ENCODE measurements at places on chromosomes 7 and 10.

GRCh38 chr10:85741626-85742300 lies 624.8 kb downstream of the GRID1 start:
- DNase-seq, result no peak

GRCh38 chr10:22783807-22784206 lies 69.4 kb upstream of the PIP4K2A start:
- DNase-seq, result no peak

DNA sequence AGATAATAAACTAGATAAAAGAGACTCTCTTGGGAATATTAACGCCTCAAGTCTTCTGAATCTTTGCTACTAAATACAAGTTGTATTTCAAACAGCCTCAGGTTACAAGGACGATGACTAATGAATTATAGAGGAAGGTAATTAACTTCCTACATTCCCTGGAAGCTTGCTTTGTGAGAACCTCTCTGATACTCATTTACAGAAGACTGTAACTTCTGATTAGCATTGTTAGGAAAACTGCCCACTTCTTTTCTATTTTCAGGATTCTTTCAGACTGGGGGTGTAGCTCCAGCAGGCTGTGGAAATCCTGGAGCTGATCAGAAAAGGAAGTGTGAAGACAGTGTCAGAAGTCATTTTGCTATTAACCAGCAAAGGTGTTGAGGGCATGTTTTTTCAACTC lies 316.7 kb upstream of the NPSR1 start:
- peak; percentile 17 for DNase-seq

DNA sequence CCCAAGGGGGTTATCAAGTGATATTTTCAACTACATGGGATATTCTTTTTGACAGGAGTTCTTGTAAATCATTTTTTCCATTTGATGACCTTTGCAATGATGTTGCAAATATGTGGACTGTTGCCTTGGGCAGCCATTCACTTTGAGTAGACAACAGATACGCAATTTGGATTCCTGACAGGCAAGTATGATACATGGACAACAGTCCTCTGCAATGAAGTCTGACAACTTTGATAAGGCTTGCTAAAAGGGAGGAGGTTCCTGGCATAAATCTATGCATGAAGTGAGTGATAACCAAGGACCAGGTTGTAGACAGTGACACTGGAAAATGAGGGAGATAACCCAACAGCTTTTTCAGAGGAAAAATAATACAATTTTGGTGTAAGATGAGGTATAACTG lies 17.7 kb downstream of the LRRD1 start:
- DNase-seq, result no peak

DNA sequence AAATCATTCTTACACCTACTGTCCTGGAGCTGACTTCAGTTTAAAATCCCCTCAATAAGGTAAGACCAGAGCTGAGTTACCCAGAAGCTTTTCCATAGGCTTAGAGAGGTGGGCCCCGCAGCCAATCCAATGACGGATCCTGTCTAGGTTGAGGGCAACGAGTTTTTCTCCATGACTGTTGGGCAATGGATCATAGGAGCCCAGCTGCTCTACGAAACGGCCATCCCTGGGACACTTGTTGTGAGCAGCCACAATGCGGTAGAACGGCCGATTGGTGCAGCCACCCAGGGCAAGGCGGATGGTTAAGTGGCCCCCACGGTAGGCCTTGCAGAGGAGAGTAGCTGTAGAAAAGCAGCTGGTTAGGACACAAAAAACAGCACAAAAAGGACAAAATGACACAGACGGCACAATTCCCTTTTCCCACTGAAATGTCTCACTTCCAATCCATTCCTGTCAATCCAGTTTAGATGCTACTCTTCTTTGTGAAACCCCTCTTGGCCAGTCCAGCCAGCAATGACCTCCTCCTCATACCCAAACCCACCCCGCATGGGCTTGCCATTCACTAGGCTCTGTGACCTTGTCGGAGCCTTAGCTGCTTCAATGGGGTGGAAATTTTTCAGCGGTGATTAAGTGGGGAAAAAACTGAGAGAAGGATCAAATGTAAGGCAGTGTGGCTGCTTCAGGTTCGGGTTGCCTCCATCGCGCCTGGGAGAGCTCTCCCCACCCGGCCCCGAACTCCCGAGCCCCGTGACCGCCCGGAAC lies 580 bp downstream of the MRPS16 start:
- DNase-seq, result no peak

DNA sequence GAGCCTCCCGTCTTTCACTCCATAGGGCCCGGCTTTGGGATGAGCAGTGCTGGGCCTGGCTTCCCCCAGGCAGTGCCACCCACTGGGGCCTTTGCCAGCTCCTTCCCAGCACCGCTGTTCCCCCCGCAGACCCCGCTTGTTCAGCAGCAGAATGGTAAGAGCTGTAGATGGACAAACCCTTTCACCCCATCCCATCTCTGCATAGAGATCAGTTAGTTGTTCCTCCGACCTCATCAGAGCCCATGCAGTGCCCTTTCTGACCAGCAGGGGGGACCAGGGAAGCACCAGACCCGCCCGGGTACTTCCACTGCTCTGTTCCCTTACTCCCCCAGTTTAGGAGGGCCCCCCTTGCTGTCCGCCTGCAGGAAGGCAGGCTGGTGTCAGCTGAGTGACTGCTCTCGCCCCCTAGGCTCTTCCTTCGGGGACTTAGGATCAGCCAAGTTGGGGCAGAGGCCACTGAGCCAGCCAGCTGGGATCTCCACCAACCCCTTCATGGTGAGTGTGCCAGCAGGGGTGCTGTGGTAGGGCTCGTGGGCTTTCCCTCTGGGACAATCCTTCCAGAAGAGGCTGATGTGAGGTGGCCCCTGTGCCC lies 9.8 kb downstream of the SAP25 start:
- peak; percentile 64 for DNase-seq

DNA sequence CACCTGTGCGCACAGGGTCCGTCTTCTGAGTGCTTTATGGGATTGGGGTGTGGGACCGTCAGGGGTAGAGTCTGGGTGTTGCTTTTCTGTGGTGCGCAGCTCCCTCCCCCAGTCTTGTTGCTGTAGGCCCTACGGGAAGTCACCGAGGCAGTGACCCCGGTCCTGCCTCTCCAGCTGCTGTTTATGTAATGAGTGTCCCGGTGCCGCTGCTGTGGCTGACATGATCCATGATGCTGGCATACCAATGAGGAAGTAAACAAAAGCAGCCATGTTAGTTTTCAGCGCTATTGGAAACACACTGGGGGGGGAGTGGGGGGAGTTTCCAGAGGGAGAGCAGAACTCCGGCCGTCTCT lies 1.1 kb downstream of the TRIM8 start:
- DNase-seq, result peak; percentile 53

GRCh38 chr7:25775999-25776743 lies 375.8 kb upstream of the NFE2L3 start:
- DNase-seq, result no peak

- no peak for DNase-seq
These were observed 17.7 kb downstream of the PTPRN2 start for GRCh38 chr7:158569858-158570323.

DNA sequence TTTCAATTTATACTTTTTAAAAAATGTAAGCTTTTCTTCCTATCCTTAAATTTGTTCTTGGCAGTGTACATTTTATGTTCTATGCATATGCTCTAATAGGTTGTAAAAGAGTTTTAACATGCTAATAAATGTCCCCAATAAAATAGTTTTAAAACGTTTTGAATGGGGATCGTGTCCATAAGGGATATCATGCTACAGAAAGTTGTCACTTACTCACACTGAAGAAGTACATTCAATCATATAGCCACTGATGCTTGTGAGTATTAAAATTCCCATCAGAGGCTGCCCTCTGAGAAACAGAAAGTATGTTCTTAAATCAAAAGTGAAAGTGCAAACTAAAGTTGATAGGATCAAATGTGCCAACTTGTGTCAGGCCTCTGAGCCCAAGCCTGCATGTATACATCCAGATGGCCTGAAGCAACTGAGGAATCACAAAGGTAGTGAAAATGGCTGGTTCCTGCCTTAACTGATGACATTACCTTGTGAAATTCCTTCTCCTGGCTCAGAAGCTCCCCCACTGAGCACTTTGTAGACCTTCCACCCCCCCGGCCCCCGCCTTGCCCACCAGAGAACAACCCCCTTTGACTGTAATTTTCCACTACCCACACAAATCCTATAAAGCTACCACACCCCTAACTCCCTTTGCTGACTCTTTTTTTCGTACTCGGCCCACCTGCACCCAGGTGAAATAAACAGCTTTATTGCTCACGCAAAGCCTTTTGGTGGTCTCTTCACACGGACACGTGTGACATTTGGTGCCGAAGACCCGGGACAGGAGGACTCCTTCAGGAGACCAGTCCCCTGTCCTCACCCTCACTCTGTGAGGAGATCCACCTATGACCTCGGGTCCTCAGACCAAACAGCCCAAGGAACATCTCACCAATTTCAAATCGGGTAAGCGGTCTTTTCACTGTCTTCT lies 877 bp upstream of the NOD1 start:
- peak; percentile 52 for DNase-seq

GRCh38 chr7:85573346-85573745 lies 386.5 kb upstream of the SEMA3D start:
- DNase-seq, result no peak

DNA sequence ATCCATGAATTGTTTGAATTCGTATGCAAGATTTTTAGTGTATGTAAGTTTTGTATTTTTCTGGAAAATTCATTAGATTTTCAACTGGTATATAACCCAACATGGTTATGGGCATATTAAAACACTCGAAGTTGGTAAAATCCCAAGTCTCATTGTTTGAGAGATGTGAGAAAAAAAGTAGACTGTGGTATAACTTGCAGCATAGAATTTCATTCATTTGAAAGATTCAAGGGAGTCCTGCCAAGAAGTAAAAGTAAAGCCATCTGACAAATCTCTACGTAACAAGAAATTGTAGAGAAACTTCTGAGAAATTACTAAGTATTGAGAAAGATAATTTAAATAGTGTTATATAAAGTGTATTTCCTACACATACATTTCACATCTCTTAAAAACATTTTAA lies 40.2 kb downstream of the SEMA3E start:
- DNase-seq, result no peak

DNA sequence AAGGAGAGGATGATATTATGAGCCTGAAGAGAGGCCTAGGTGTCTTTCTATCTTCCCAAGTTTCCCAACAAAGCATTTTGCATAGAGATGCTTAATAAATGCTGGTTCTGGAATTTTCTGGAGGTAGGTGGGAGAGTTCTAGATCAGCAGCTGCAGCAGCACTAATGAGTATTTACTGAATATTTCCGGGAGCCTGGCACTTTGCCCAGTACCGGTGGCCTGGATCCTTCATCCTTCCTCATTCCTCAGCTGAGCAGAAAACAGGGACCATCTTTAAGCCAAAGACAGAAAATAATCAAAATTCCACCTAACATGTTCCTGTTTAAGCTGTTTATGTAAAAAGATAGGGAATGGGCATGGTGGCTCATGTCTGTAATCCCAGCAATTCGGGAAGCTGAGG lies 813.2 kb upstream of the AUTS2 start:
- no peak for DNase-seq

DNA sequence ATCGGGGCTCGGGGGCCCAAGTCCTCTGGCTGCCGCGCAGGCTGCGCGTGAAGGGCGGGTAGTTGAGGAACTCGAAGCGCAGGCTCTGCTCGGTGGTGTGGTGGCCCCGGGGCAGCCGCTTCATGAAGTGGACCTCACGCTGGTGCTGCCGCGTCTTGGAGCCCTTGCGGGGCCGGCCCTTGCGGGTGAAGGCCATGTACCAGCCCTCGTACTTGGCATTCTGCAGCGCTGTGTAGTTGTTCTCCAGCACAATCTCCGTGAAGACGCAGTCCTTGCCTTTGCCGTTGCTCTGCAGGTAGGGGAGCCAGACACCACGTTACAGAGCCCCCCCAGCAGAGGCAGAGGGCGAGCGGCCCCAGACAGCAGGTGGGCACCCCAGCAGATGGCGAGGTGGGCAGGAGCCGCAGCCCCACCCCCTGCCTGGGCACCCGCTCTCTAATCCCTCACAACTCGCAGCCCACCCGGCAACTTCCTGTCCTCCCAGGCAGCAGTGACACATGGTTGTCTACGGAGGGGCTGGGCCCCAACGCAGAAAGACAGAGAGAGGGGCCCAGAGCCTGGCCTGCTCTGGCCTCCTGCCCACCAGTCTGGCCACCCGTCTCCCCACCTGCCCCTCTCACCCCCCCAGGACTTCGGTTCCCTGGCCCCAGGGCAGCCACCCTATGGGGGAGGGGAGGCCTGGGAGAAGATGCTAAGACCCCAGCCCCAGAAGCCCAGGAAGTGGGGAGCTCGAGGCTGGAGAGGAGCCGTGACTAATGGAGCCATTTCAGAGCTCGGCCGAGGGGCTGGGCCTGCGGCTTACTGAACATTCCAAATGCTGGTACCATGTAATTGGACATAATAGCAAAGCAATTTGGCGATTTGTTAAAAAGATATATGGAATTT lies 5.3 kb downstream of the FGF8 start:
- DNase-seq, result no peak
